ENCODE measurements at places on chromosomes 2 and 18. TPM values are rescaled to one million over a fixed set of nuclear protein-coding genes. Genes with fewer than 3 reads are reported as not detected.

GRCh38 chr18:80232710-80233109, 14.6 kb downstream of the PARD6G start:
- DNase-seq = no peak

The VIT gene
- total RNA-seq = not detected

The KCNG2 gene
- total RNA-seq = 14.8 TPM

The SERPINB5 gene
- not detected for total RNA-seq

DNA sequence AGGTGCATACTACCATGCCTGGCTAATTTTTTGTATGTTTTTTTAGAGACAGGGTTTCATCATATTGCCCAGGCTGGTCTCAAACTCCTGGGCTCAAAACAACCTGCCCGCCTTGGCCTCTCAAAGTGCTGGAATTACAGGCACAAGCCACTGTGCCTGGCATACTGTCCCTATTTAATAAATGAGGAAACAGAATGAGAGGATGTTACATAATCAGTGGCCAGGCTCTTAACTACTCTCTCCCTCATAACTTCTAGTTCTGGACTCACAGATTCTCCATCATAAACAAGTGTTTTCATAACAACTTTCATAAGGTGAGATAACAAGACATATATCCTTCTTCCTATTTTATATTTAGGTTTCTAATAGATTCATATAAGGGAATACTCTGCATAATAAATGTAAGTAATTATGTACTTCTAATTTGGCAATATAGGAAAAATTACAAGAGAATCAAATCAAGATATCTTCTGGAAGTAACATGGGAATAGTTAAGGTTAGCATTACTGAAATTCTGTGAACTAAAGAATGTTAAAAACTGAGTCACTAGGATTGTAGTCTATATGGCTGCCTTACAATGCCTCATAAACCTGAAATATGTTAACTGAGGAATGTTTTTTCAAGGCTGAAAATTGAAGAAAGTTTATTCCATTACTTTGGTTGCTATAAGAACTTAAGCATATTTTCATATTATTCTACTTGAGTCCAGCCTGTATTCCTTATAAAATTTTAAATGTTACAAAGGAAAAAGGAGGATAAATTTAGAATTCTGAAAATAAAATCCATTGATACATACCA, 71.3 kb downstream of the SLC25A12 start:
- no peak for DNase-seq

DNA sequence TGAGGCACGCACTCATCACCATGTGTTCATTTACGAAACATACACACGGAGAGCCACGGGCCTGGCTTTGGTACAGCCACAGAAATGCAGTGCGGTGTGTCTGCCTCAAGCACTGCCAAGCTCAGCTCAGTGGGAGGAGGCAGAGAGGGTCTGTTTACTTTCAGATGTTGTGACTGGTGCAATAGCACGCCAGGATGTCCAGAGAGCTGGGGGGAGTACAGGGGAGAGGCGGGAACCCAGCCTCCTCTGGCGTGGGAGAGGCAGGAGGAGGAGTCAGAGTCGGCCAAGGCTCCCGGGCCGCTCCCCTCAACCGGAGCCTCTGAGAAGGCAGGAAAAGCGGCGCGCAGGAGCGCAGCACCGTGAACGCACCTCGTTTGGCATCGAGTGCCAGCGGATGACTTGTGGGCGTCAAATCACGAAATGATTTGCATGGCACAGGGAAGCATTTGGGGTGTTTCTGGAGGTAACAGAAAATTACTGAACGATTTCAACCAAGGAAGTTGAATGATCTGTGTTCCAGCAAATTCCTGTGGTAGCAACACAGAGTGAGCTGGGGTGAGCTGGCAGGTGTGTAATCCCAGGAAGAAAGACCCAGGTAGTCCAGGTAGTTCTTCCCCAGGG, 143.0 kb downstream of the ZNF516 start:
- no peak for DNase-seq

- no peak for DNase-seq
These were observed 63.4 kb upstream of the PLA2R1 start for GRCh38 chr2:160125828-160126227.
